ENCODE measurements at places on chromosomes 3 and 15. TPM values are rescaled to one million over a fixed set of nuclear protein-coding genes. Genes with fewer than 3 reads are reported as not detected.

The SV2B gene
- total RNA-seq: not detected

The ANKRD63 gene
- not detected for total RNA-seq

The SEMA7A gene
- total RNA-seq: 2.7 TPM

The FBXO40 gene
- not detected for total RNA-seq

The PLCB2 gene
- 206 TPM for total RNA-seq

The TRPM1 gene
- total RNA-seq: not detected

The FGD5 gene
- not detected for total RNA-seq

The MCF2L2 gene
- 3.8 TPM for total RNA-seq

The NOX5 gene
- total RNA-seq: not detected

The BCL2A1 gene
- 18.7 TPM for total RNA-seq

The PIGBOS1 gene
- total RNA-seq: 10.1 TPM

The UROC1 gene
- total RNA-seq: not detected

The GNAT1 gene
- total RNA-seq: 0.11 TPM

The CAPN3 gene
- 8.2 TPM for total RNA-seq

The LAMB2 gene
- 0.36 TPM for total RNA-seq

The TLR9 gene
- 0.08 TPM for total RNA-seq

The ACSBG1 gene
- 0.05 TPM for total RNA-seq

The LIPC gene
- 1.2 TPM for total RNA-seq

The DAZL gene
- total RNA-seq: not detected

The LYZL4 gene
- total RNA-seq: not detected

The TMEM62 gene
- total RNA-seq: 22.5 TPM

The ISLR gene
- total RNA-seq: not detected

The CCR1 gene
- total RNA-seq: 0.38 TPM

The OR5K2 gene
- not detected for total RNA-seq

The ATP13A5 gene
- total RNA-seq: not detected

The FANCD2OS gene
- total RNA-seq: not detected

The ATRIP gene
- total RNA-seq: 10.3 TPM

The ISY1 gene
- total RNA-seq: 28.5 TPM

The PLA2G4E gene
- total RNA-seq: not detected

The RARRES1 gene
- not detected for total RNA-seq

The EPHB1 gene
- 0.08 TPM for total RNA-seq

The HGD gene
- total RNA-seq: 2.0 TPM

The C15orf62 gene
- total RNA-seq: 0.98 TPM

The UNC13C gene
- not detected for total RNA-seq

The CORO2B gene
- not detected for total RNA-seq

The PLCL2 gene
- total RNA-seq: 35.1 TPM

The THBS1 gene
- total RNA-seq: 9.5 TPM

The POLQ gene
- 0.17 TPM for total RNA-seq

The CRABP1 gene
- not detected for total RNA-seq

The CHDH gene
- 0.31 TPM for total RNA-seq

The PAQR5 gene
- not detected for total RNA-seq

The CDCP1 gene
- 1.7 TPM for total RNA-seq

The NRG4 gene
- total RNA-seq: not detected

The IGSF10 gene
- total RNA-seq: not detected

The POPDC2 gene
- 2.6 TPM for total RNA-seq

The ANKDD1A gene
- total RNA-seq: 1.9 TPM

The PLSCR5 gene
- not detected for total RNA-seq

The SEMA5B gene
- 0.22 TPM for total RNA-seq

The CHRM5 gene
- total RNA-seq: not detected

The BFSP2 gene
- not detected for total RNA-seq

The SLC38A3 gene
- 1.1 TPM for total RNA-seq

The ZNF280D gene
- 27.2 TPM for total RNA-seq

The TTC23 gene
- total RNA-seq: 0.19 TPM
